ENCODE measurements at places on chromosomes 16 and 17.

- no peak for DNase-seq
Observed at GRCh38 chr17:74949455-74950115, 13.9 kb downstream of the OTOP3 start.

DNA sequence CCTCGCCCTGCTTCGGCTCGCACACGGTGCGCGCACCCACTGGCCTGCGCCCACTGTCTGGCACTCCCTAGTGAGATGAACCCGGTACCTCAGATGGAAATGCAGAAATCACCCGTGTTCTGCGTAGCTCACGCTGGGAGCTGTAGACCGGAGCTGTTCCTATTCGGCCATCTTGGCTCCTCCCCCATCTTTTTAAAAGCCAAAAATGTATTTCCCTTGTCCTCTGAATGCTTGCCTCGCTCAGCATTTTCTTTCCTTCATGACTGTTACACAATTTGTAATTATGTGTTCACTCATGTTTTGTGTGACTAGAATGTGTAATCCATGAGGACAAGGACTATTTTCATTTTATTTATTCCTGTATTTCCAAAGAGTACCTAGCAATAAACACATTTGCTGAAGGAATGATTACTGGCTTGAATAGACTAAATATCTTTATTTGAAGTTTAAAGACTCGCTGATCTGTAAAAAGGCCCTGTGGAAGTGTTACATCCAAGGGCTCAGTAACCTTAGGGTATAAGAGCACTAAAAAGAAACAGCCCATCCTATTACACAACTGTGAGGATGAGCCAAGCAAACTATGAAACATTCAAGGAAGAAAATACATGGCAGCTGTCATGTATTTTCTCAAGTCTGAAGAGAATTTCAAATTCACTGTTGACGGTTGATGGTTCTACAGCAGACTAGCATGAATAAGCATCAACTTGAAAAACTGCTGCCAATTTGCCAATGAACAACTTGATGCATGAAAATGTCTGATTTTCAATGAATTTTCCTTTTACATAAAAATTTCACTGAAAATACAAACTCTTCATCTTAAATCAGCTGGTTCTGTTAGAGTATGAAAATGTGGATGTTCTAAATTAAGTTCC is 192.6 kb downstream of the MYO1D start:
- no peak for DNase-seq

- no peak for DNase-seq
Observed at GRCh38 chr17:10879190-10879836, 41.4 kb upstream of the PIRT start.

DNA sequence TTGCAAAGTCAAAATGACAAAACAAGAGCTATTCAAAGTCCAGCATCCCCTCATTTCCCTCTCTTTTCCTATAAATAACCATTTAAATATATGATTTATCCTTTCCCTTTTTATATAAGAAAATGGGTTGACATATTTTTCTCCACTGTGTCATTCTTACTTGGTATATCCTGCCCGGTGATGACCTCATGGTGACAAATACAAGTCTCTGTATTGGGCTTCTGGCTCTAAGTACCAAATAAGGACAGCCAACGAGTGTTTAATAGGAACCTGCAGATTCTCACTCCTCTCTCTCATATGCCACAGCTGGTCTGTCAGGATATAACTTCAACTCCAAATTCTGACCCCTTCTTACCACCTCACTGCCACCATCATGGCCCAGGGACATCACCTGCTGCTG is 25.5 kb upstream of the CBLN1 start:
- no peak for DNase-seq

- DNase-seq, result no peak
Observed at GRCh38 chr16:2512735-2513404, 882 bp upstream of the ATP6V0C start.

GRCh38 chr17:29045734-29046472 is 3.0 kb downstream of the PIPOX start:
- no peak for DNase-seq

- DNase-seq, result no peak
Observed at GRCh38 chr17:54967621-54968261, 713 bp downstream of the COX11 start.

- DNase-seq, result no peak
Observed at GRCh38 chr17:75492555-75493168, 22.7 kb downstream of the CASKIN2 start.

DNA sequence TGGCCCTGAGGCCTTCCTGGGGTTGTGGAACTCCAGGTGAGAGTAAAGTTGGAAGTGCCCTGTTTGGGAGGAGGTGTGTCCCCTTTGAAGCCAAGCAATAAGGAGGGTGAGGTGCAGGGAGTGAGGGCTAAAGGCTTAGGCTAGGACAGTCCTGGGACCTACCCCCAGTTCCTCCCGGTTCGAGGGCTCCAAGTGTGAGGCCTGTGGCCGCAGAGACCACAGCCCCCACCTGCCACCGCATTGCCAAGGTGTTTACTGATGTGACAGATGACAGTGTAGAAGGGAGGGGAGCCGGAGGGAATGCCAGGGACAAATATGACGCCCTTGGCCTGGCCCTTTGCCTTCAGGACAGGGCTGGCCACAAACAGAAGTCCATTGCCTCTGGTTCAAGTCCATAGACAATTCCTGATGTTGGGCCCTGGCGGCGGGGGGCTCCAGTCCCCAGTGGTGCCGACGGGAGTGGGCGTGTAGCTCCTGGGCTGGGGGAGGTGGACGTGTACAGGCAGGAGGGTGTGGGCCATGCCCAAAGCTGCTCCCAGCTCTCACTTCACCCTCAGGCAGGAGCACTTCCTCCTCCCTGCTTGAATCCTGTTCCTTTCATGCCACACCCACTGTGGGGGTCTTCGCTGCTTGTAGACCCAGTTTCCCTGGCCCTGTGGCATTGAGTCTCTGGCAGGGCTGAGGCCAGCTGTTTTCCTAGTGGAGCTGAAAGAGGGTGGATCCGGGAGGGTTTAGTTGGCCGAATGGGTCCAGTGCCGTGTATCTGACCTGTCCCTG is 3.2 kb downstream of the ADORA2B start:
- no peak for DNase-seq
